ENCODE measurements at places on chromosomes 4 and X.

DNA sequence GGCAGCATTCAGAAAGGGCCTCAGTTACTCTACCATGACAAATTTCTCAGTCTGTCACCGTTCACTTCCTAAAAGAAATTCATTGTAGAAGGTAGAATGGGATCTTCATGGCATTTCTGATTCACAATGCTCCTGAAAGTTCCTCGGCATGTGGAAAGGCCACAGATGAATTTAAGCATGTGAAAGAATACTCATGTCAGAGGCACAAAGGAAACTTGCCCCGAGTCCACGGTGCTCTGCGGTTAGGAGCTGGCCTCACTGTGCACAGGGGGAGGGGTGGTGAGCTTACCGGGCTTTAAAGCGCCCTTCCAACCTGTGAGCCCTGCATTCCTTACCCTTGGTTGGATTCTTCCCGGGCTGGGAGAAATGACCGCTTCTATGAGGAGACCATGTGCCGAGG is 9.3 kb downstream of the TKTL1 start:
- DNase-seq, result no peak

GRCh38 chrX:119516157-119516702 is 48.0 kb downstream of the SLC25A5 start:
- peak; percentile 39 for DNase-seq

- no peak for DNase-seq
These were observed 170.5 kb upstream of the PITX2 start for GRCh38 chr4:110793381-110793801.

DNA sequence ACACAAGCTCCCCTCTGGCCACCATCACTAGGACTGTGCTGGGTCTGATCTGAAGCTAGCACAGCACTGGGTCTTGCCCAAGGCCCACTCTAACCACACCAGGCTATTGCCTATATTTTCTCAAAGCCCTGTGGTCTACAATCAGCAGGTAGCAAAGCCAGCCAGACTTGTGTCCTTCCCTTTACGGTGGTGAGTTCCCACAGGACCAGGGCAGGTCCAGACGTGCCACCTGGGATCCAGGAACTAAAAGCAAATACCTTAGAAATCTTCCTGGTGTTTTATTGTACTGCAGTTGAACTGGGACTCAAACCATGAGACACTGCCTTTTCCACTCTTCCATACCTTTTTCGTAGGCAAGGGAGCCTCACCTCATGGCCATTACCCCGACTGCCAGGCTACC is 9.0 kb upstream of the MAGEC2 start:
- no peak for DNase-seq

DNA sequence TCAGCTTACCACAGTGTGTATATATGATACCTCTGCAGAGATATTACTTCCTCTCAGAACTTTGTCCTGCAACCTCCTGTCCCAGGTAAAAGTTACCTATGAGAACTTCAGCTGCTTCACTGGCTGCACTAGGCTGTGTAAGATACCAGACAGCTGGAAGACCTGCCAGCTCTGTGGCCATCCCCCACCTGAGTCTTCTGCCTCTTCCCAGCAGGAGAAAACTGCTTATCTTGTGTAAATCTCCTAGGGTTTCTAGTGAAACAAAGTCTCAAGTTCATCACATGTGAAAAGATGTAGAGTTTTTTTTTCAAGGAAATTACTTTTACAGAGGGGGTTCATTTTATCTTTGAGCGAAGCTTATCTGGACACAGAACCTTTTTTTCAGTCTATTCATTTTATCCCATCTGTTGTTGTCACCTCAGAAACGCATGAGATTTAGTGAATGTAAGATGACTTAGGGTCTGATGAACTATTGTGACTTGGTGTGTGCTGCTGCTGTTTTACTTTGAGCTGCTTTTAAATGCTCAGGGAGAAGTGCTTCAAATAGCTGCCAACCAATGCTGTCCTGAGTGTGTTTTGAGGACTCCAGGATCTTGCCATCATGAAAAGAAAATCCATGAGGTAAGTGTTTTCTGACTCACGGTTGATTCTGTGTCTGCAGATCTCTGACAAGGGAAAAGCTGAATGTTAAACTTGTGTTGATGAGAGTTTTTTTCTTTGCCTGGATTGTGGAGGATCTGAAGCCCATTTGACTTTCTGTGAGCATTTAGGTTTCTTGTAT is 187.8 kb downstream of the FRAS1 start:
- DNase-seq, result no peak

DNA sequence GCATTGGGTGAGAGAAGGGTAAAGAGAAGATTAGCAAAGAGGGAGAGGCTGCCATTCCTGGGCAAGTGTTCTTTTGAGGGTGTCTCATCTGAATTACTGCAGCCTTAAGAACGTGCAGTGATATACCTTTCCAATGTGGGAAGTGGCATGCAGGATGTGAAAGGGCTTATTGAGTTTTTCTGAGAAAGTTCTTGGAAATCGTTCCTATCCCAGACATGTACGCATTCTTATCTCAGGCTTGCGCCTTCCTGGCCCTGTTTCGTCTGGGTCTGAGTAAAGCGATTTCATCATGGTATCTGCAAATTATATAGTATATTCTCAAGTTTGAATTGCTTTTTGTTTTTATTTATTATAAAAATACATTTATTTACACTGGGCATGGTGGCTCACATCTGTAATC is 699.8 kb downstream of the TRAM1L1 start:
- no peak for DNase-seq

DNA sequence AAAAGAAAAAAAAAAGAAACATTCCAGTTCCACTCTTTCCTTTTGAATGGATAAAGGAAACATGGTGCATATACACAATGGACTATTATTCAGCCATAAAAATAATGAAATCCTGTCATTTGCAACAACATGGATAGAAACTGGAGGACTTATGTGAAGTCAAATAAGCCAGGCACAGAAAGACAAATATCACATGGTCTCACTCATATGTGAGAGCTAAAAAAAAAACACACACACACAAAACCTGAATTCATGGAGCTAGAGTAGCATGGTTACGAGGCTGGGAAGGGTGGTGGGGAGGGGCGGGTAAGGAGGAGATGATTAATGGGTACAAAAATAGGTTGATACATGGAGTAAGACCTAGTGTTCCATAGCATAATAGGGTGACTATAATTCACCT is 22.4 kb upstream of the SH3KBP1 start:
- no peak for DNase-seq

GRCh38 chrX:65695849-65696449 is 28.5 kb downstream of the MSN start:
- no peak for DNase-seq

- no peak for DNase-seq
These were observed 35.4 kb downstream of the RBBP7 start for GRCh38 chrX:16834806-16835205.

Data from head of caudate nucleus (tissue), 42 donors.